ENCODE measurements at places on chromosomes 4 and X.

- DNase-seq, result no peak
Measured at GRCh38 chr4:9949573-9949972, 71.7 kb downstream of the SLC2A9 start.

GRCh38 chr4:147094238-147094637 lies 148.6 kb upstream of the TTC29 start:
- DNase-seq, result no peak

DNA sequence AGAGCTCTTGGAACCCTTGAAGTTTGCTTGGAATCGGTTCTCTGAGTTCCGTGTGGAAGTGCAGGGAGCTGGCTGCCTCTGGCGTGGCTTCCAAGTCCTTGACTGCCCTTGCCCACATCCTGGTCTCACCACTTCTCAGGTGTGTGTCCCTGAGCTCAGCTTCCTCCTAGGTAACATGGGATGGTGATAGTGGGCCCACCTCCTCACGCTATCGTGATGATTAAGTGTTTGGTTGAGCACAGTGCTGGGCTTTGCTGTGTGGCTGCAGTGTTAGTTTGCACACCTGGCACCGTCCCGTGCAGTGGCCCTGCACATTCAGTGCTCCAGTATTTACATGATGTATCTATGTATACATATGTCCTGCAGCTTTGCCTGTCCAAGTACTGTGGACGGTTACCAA lies 81.5 kb downstream of the CLDN34 start:
- DNase-seq, result no peak

GRCh38 chr4:95217197-95217596 lies 331.6 kb downstream of the UNC5C start:
- no peak for DNase-seq

- DNase-seq, result no peak
Measured at GRCh38 chr4:83870328-83870950, 334.5 kb downstream of the GPAT3 start.

GRCh38 chrX:115539841-115540240 lies 21.1 kb upstream of the PLS3 start:
- DNase-seq, result no peak

DNA sequence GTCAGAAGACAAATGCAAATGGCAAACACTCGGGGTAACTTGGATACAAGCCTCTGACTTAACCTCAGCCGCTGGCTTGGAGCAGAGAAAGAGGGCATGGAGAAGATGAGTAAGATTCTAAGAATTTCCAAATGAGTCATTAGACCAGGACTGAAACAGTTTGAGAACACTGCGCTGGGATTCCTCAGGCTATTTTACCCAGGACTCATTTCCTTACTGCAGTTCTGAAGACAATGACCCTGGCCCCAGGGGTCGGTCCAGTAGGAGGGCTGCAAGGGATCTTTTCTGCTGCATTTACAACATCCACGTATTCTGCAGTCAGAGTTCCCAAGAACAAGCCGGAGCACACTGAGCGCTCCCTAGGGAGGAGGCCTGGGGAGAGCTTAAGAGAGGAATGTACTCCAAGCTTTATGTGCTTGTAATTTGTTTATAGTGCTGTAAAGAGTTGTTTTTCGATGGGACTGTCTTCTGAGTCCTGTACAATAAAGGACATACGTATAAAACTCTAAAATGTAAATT lies 27.3 kb upstream of the SORBS2 start:
- DNase-seq, result peak; percentile 98

GRCh38 chrX:47278691-47279090 lies 45.9 kb downstream of the USP11 start:
- peak; percentile 81 for DNase-seq

GRCh38 chr4:102524691-102525090 lies 23.5 kb downstream of the NFKB1 start:
- no peak for DNase-seq

GRCh38 chr4:86043755-86044592 lies 315.9 kb downstream of the MAPK10 start:
- DNase-seq, result peak; percentile 68

DNA sequence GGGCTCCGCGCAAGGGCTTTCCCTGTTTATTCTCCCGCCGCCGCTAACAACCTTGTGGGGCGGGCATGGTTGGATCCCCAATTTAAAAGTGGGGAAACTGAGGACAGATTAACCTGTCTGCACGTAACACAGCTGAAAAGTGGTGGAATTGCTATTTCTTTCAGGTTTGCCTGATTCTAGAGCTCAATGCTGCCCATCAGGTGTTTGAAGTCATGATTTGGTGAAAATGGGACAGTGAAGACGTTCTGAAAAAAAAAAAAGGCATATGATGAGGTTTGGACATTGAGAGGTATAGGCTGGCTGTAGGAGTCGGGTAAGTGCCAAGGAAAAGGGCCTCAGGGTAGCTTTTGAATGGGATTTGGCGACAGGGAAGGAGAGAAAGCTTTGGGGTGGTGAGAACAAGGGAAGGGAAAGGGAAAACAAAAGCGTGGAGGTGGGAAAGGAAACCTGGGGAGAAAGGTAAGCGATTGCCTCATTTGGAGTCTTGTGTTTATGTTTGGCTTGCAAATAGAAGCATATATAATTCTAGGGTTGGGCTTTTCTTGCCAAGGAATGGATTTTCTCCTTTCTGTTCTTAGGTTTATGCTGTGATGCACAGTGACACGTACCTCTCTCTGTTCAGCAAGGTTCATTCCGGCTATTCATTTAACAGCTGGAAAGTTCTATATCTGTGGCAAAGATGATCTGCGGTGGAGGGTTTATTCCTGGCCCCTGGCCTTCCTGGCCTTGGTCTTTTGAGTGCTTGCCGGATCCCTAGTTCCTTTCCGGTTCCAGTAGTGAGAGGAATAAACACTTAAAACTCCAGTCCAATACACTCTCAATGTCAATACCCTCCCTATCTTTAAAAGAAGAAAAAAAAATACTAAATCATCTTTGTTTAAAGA lies 2.4 kb upstream of the STIM2 start:
- no peak for DNase-seq

DNA sequence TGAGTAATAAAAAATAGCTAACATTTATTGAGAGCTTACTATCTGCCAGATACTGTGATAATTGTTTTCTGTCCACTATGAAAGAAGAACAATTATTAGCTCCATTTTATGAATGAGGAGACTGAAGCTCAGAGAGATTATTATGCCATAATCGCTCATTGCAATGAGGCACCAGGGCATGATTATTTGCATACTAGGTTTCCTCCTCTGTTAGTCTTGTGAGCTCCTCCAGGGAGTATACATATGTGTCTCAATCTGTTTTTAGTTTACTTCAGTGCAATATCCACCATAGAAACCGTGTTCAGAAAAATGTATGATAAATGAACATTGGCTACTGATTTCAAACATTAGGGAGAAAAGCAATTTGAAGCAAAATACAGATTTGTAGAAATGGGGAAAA lies 139.4 kb upstream of the OTUD4 start:
- no peak for DNase-seq

DNA sequence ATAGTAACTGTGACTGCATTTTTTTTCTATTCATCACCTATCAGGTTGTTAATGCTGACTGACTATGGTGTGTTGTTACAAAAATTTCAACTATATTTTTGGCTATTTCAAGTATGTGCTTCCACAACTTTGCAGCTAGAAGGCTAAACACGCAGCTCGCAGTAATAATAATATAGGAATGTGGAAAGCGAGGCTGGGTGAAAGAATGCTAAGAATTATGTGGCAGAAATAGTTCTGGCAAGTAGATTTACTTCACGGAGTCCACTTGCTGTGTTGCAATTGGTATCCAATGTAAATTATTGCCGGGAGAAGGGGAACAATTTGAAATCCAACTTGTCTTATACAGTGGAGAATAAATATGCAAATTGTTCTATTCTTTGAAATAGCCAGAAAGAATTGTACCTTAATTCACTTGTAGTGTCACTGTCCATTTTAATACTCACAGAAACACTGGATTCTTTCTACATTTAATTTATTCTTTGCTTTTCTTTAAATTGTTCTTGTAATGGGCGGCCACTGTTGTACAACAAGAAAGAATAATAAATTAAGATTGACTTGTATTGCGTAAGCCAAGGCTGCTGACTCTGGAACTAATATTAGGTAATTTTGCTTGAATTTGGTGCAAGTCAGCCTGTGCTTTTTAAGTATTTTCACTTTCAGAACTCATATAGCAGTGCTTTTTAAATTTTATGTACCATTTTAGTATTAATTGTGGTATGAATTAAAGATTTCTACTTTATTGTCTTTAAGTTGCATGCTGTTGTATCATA lies 154.9 kb downstream of the FRMPD4 start:
- peak; percentile 87 for DNase-seq

DNA sequence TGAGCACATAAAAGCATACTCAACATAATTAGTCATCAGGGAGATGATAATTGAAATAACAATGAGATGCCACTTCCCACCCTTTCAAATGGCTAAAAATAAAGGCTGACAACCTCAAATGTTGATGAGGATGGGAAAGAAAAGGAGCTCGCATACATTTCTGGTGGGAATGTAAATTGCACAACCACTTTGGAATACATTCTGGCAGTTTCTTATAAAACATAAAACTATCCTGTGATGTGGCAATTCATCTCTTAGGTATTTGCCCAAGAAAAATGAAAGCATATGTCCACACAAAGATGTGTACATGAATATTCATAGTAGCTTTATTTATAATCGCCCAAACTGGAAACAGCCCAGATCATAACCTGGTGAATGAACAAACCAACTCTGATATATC lies 687 bp upstream of the ZNF275 start:
- DNase-seq, result peak; percentile 79

GRCh38 chr4:73929278-73929677 lies 52.5 kb downstream of the PF4 start:
- DNase-seq, result peak; percentile 34

DNA sequence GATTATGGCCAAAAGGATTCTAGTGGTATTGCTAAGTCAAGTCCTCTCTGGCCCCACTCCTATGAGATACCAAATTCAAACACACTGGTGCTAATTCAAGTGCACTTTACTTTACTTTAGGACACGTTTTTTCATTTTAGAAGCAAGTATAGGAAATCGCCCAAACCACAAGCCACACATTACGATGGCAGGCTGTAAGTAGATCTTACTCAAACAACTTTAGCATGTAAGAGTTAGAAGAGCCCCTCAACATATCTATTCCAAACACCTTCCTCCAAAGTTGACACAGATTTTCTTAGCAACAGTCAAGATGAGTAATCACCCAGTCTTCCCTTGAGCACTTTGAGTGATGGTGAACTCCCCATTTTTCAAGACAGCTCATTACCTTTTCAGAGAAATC lies 43.6 kb downstream of the DRD5 start:
- DNase-seq, result no peak

- DNase-seq, result peak; percentile 77
Measured at GRCh38 chrX:49155243-49155899, 7.2 kb upstream of the MAGIX start.

- DNase-seq, result no peak
Measured at GRCh38 chrX:21559417-21559816, 98.7 kb downstream of the KLHL34 start.

- peak; percentile 85 for DNase-seq
Measured at GRCh38 chr4:133802359-133803140, 399.0 kb downstream of the PABPC4L start.

DNA sequence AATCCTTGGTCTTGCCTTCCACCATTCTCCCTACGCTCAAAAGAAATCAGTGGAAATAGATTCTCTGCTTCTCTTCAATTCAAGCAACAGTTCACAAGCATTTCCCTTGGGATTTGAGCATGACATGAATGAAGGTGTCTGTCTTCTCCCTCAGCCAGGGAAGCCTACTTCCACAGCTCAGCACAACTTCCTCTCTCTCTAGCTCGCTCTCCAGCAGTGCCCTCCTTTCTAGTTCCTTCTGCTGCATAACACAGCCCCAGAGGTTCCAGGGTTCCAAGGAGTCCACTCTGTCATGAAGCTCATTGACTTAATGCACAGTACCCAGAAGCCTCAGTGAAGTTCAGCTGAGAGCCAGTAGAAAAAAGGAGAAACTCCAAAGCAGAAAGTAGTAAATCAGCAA lies 81.3 kb downstream of the PLS3 start:
- DNase-seq, result no peak

DNA sequence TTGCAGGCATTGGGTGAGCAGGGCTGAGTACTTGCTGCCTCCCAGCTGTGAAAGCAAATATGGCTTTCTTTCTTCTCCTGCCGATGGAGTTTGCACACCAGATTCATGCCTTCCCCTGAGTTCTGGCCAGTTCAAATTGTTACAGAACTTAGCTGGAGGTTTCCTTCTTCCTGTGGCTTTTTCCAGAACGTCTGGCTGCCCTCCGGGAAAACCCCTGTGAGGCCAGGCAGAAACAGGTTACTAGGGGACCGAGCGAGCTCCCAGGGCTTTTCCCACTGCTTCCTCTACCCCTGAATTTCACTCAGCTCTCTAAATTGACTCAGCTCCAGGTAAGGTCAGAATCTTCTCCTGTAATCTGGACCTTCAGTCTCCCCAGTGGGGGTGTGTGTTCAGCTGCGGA lies 482.4 kb downstream of the C4orf33 start:
- DNase-seq, result no peak

DNA sequence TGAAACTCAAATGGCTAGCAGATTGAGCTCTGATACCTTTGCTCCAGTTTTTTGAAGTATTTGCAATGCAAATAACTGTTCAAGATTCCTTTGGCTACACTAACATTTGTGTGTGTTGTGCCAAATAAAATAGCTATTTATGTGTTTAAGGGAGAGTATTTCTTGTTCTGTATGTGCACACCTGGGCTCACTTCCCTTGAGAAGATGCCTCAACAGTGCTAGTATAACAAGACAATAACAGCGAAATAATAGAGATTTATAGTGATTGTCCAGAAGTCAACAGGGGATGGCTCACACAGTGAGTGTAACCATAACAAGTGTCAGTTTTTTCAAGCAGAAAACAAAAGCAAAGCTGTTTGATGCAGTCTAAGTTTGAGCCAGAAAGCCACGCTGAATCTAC lies 460.5 kb downstream of the CENPC start:
- no peak for DNase-seq

DNA sequence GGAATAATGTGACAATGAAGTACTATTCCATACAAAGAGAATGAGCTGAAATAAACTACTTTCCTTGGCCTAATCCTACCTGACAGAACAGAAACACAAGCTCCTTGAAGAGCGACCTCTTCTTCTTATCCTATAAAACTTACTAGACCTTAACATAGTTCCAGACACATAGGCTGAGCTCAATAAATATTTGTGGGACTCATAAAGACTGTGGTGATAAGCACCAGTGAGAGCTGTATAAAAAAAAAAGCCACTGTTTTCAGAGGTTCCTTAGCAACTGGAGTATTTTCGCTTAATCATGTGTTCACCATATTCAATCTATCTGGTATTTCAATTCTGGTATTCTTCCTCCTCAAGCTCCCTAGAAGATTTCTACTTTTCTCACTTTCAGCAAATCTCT lies 1129.6 kb downstream of the STPG2 start:
- no peak for DNase-seq

- no peak for DNase-seq
Measured at GRCh38 chrX:47612418-47612817, 7.2 kb downstream of the SYN1 start.

- DNase-seq, result no peak
Measured at GRCh38 chrX:51891245-51891644, 2.2 kb upstream of the MAGED1 start.

DNA sequence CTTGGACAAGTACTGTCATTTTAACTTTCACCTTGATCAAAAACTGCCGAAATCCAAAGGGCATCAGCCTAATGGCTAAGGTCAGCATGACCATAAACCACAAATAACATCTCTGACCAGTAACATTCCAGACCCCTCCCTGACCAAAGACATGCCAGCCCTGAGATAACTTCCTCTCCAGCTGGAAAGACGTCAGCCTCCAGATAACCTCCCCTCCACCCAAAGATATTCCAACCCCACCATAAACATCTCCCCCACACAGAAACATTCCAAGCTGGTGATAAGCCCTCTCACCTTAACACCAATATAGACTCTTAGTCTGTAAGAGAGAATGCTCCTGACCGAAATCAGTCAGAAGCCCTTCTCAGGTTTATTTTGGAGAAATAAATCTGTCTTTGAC lies 7.4 kb downstream of the PPP1R2C start:
- DNase-seq, result no peak

All from fibroblast of skin of back (primary cell).